ENCODE measurements at places on chromosomes 1 and 21. TPM values are rescaled to one million over a fixed set of nuclear protein-coding genes. Genes with fewer than 3 reads are reported as not detected.

Gene ZC3H12A
- total RNA-seq, result 9.0 TPM

Gene SPATA45
- 0.78 TPM for total RNA-seq

DNA sequence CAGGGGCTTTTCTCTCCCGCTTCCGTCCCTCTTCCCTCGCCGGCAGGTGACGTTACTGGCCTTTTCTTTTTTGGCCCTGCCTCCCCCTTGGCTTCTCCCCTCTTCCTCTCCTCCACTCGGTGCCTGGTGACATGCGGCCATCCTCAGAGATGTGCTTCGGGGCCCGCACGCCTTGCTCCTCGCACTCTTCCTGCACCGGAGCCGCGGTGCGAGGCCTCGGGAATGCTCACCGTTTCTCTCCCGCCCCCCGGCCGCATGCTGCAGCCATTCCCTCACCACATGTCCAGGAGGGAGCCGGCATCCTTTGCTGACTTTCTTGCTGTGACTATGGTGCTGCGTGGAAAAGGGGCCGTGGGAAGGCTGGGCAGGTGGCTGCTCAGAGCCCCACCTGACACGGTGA, 39.3 kb downstream of the PDE9A start:
- no peaks in the 10 kb centered on the region for H3K4me1 ChIP-seq
- H3K36me3 ChIP-seq, result no peaks in the 10 kb centered on the region
- H3K27me3 ChIP-seq, result no peaks in the 10 kb centered on the region
- peak; percentile 45 for DNase-seq

DNA sequence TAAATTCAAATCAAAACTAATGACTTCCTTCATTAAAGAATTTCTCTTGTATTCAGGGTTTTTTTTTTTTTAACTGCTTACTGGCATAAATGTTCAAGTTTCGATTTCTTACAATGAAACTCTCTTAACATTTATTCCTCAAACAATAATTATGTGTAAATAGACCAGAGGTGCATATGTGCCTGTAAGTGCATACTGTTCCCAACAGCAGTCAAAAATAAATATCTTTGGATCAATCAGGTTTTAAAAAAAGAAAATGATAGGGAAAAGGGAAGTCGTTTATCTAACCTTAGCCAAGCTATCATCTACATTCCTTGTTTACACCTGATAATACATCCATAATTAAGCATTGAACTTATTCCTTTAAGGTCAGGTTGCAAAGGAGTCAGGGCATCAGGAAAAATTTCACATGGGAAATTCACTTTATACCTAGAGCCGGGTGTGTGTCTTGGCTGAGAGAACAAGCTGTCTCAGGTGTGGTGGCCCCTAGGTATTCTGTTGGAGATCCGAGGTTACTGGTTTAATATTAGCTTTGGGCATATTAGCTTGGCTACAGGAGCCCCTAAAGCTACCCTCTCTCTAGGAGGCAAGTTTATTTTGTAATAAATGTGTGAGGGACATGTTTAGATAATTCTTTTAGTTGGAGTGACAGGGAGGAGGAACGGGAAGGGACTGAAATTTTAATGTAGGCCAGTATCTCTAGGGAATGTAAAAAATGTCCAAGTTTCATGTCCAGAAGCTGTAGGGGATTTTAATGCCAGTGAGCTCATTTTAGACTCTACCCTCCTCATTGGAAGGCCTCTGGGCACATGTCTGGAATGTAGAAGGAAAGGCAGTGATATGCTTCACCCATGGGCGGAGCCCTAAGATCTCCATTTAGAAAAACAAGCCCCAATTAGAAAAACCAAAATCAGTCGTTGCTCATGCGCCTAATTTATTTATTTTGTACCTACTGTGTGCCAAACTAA, 327.9 kb upstream of the PROX1 start:
- no peaks in the 10 kb centered on the region for H3K27me3 ChIP-seq
- no peak overlapping the region for H3K4me3 ChIP-seq
- no peak overlapping the region for H3K27ac ChIP-seq
- H3K36me3 ChIP-seq, result no peaks in the 10 kb centered on the region
- DNase-seq, result no peak
- H3K4me1 ChIP-seq, result no peaks in the 10 kb centered on the region

DNA sequence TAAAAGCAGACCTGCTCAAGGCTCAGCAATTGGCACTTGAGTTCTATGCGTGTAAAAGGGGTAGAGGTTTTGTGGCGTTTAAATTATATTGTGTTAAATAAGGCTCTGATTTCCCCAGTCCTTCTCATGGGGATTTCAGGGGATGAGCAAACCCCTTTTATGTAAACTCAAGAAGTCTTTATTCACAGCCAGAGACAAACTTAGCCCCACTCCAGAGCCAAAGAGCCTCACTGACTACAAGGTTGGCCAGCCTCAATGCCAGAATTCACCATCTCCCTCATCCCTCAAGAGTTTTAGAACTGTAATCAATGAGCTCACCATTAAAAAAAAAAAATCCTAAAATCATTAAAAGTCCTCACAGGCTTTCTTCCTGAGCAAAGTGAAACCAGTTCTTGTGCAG, 107.8 kb downstream of the SLC30A10 start:
- H3K4me1 ChIP-seq, result no peaks in the 10 kb centered on the region
- H3K27ac ChIP-seq, result no peak overlapping the region
- H3K27me3 ChIP-seq, result no peaks in the 10 kb centered on the region
- H3K4me3 ChIP-seq, result no peak overlapping the region

Gene MECR
- 22.5 TPM for total RNA-seq

DNA sequence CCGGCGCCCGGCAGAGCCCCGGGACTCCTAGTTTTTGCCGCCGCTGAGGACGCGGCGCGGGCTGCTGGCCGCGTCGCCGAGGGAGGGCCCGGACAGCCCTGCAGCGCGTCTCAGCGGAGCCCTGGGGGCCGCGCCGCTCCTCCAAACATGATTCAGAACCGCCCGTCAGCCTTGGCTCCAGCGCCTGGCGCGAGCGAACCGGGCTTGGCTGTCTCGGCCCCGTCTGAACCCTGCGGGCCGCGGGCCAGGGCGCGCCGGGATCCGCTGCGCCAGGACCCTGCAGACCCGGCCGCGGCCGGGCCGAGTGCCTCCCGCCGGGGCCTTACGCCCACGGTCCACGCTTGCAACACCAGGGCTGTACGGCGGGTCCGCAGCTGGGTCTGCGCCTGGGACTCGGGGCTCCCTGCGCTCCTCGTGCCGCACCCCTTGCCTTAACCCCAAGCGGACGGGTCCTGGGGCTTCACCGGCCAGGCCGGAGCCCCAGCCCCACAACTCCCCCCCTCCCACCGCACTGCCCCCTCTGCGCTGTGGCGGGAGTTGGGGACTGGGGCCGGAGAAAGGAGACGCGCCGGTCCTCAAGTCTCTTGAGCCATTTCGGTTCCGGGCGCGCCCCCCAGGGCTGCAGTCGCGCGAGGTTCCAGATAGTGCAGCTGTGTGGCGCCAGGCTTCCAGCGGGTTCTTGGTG, 48.4 kb upstream of the CD34 start:
- H3K36me3 ChIP-seq, result no peaks in the 10 kb centered on the region
- DNase-seq, result peak; percentile 96

Gene ZNF683
- total RNA-seq, result 0.65 TPM

Gene LCE6A
- total RNA-seq, result not detected

GRCh38 chr21:45499201-45499750, 43.0 kb downstream of the SLC19A1 start:
- H3K4me3 ChIP-seq, result no peak overlapping the region
- H3K27me3 ChIP-seq, result no peaks in the 10 kb centered on the region
- DNase-seq, result peak; percentile 36
- H3K4me1 ChIP-seq, result no peaks in the 10 kb centered on the region
- no peak overlapping the region for H3K27ac ChIP-seq

GRCh38 chr1:83776913-83777757, 221.8 kb downstream of the TTLL7 start:
- DNase-seq, result no peak
- no peak overlapping the region for H3K27ac ChIP-seq
- H3K4me1 ChIP-seq, result no peaks in the 10 kb centered on the region
- H3K27me3 ChIP-seq, result no peaks in the 10 kb centered on the region

- DNase-seq, result no peak
- no peaks in the 10 kb centered on the region for H3K36me3 ChIP-seq
- H3K27ac ChIP-seq, result peak overlapping the region; percentile 55
Observed at GRCh38 chr1:182029002-182029378, 32.5 kb downstream of the ZNF648 start.

Gene ADAM15
- total RNA-seq, result 129 TPM

DNA sequence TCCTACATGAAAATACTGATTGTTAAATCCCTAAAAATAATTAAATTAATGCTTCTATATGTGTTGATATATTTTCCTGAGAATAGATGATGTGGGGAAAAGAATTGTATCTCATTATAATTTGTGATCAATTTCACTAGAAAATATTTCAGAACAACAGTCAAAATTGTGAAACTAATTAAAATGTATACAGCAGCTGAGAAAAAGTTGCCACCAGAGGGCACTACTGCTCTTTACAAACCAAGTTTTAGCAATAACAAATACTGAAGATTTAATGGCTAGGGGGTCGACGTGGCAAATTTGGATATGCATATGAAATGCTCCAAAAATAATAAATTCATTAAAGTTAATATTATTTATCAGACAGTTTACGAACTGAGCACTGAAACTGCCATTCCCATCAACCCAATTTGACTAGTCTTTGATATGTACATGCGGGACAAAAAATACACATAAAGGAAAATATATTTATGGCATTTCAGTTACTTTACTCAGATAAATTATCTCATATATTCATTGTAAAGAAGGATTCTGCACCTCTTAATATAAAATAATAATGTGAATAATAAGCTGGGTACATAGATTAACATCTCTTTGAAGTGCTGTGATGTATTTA, 96.3 kb upstream of the TMPRSS15 start:
- no peaks in the 10 kb centered on the region for H3K36me3 ChIP-seq
- no peak for DNase-seq
- H3K27me3 ChIP-seq, result no peaks in the 10 kb centered on the region
- no peaks in the 10 kb centered on the region for H3K4me1 ChIP-seq
- no peak overlapping the region for H3K27ac ChIP-seq
